DMS79 (cell line): ENCODE measurements at places on chromosomes 6 and 20.
A peak's percentile ranks its signal among the peaks of the same experiment; 100 is the strongest.

DNA sequence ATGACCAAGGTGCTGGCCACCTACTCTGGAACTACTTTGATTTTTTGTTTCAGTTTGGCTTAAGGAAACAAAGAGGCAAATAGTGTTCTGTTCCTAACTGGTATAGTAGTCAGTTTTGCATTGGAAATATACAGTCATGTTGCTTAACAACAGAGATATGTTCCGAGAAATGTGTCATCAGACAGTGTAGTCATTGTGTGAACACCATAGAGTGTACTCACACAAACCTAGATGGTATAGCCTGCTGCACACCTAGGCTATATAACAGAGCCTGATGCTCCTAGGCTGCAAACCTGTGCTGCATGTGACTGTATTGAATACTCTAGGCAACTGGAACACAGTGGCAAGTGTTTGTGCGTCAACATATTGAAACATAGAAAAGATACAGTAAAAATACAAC, 80.4 kb downstream of the ARID1B start:
- no peak for DNase-seq

- DNase-seq, result no peak
These were observed 20.0 kb upstream of the LBP start for GRCh38 chr20:38326309-38326708.

- DNase-seq, result no peak
These were observed 6.3 kb downstream of the SAMD5 start for GRCh38 chr6:147514831-147515230.

- DNase-seq, result no peak
These were observed 77.4 kb upstream of the ENPP5 start for GRCh38 chr6:46248143-46248542.

DNA sequence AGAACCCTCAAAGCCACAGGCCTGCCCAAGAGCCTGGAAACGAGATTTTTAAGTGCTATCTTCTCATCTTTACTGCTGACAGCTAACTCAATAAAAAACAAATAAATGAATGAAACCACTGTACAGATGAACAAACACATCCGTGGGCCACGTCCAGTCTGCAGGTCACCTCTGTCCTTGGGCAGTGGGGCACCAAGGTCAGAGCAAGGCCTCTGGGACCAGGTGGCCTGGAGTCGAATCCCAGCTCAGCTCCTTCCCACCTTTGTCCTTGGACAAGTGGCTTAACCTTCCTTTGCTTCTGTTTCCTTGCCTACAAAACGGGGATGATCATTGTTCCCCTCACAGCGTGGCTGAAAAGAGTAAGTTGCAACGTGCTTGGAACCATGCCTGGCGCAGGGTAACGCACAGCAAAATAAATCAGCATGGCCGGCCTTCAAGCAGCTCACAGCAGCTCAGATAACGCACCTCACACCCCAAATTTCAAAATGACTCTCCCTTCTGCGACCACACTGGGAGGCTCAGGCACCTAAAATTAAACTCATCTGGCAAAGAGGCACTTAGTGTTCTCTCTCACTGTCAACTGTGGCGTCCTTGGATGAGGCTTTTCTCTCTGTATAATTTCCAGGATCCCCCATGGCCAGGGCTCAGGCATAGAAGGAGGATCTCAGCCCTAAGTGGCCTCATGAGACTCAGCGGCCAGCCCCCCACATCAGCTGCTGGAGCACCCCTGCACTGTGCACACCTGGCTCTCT, 35.7 kb downstream of the RRBP1 start:
- DNase-seq, result peak; percentile 64

- DNase-seq, result no peak
These were observed 609.3 kb upstream of the CITED2 start for GRCh38 chr6:139983555-139984276.

GRCh38 chr6:13355999-13356785, 27.9 kb upstream of the TBC1D7 start:
- DNase-seq, result no peak

DNA sequence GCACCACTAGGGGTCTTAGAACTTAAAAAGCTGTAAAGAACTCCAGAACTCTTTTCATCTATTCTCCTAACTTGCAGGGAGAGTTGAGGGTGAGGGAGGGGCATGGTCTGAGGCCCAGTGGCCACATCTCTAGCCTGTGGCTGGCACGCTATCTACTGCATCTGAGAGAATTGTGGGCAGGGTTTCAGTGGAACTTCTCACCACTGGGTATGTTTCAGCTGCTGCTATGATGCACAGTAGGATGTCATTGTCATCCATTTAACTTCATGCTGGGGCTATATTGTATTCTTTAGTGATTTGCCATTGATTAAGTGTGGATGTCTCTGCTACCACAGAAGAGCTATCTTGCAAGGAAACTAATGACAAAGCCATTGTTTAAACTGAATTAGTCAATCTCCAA, 4.5 kb downstream of the TMEM14A start:
- no peak for DNase-seq

DNA sequence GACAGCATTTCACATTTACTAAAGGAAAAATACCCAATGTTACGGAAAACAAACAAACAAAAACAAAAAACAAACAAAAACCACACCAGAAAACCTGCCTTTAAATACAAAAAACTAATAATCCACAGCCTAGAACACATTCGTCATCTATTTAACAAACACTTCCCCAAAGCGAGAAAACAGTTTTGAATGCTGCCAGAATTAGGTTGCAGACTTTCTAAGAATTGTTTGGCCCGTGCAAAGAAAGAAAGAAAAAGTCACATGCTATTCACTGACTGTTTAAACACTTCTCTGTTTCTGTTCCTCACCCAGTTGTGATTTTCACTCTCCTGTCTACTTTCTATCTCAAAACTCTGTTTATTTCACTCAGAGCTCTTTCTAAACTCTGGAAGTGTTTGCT, 52.5 kb downstream of the BCAS1 start:
- no peak for DNase-seq

DNA sequence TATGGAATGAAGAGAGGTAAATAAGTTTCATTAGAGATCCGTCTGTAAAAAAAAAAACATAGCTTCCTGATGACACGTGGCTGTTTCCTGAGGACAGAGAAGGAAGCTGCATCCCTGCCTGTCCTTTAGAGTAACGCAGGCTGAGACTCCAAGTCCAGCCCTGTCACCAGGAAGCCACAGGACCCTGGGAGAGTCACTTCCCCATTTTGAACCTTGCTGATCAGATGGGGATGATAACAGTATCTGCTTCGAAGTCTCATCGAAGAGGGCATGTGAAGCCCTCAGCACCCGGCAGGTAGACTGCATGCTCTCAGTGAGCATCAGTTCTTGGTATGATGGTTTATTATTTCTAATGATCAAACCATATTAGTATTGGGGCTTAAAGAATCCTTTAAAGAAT, 139.1 kb upstream of the KCNG1 start:
- no peak for DNase-seq
